Stimulated activated CD4-positive, alpha-beta T cell treated with anti-CD3 and anti-CD28 coated beads, TNF-alpha, amount 100 ng/mL, for 48 hours (primary cell): ENCODE measurements at places on chromosomes 12 and 14.

GRCh38 chr14:53606203-53606602, 350.4 kb downstream of the BMP4 start:
- DNase-seq, result no peak

DNA sequence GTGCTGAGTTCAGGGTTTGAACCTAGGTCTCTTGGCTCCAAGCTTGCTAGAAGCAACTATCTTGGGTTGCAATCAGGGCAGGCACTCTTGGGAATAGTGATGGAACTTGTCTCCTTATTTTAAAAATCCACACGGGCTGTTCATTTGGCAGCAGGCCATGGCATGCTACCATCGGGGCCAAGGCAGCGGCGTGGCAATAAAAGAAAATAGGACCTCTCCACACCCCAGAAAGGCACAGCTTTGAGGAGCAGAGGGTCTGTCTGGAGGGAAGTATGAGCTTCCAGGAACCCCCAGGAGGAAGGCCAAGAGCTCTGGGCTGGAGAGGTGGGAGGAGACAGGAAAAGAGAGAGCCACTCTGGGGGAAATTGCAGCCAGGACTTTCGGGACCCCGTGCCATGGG, 15.3 kb downstream of the RPS6KL1 start:
- DNase-seq, result no peak

DNA sequence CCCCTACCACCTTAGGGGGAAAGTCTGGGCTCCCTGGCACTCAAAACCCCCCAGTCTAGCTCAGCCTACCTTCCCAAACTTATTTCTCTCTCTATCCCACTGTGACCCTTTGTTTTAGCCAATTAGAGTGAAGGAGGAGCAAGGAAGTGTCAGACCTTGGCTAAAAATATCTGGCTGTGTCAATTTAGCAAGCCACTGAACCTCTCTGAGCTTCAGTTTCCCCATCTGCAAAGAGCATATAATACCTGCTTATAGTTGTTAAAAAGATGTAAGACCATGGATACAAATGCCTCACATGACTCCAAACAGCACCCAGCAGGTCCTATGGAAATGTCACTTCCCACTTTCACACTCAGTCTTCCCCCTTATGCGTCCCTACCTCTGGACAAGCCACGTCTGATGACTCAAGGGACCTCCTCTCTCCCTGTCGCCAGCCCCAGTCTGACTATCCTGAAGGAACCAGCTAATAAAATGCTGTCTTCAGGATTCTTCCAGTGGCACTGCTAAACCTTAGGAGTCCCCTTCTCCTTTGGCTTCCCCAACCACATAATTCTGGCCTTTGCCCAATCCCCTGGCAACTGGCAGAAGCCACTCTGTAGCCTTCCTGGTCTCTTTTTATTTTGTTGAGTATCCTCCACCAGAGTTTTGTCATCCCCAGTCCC, 19.3 kb downstream of the FOXN3 start:
- DNase-seq, result no peak

- DNase-seq, result no peak
Measured at GRCh38 chr12:121792607-121793439, 665 bp downstream of the RHOF start.

DNA sequence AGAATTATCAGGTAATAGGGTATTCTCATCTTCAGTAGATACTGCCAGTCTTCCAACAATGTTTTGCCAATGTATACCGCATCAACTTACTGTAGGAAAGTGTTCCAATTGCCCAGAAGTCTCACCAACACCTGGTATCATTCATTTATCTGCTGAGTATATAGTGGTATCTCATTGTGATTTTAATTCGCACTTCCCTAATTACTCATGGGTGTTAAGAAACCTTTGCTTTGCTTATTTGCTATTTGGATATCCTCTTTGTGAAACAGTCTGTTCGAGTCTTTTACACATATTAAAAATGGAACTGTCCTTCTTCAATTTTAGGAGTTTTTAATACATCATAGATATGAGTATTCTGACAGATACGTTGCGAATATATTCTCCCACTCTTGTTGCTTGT, 6.1 kb downstream of the TM7SF3 start:
- DNase-seq, result no peak

- DNase-seq, result no peak
Measured at GRCh38 chr14:54275997-54276725, 120.6 kb upstream of the CDKN3 start.

- no peak for DNase-seq
Measured at GRCh38 chr12:2944401-2945047, 14.7 kb upstream of the TEAD4 start.

DNA sequence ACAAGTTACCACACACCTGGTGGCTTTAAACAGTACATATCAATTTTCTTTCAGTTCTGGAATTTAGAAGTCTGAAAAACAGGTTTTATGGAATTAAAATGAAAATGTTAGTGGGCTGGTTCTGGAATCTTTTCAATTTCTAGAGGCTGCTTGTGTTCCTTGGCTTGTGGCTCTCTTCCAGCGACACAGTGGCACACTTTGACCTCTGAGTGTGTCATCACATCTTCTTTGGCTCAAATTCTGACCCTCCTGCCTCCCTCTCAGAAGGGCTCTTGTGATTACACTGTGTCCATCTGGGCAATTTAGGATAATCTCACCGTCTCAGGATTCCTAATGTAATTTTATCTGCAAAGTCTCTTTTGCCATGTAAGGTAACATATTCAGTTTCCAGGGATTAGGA, 170.0 kb downstream of the PLCZ1 start:
- DNase-seq, result no peak

GRCh38 chr12:55742719-55743405, at the start of gene GDF11:
GDF11 (plus strand) TSS chr12:55743122; CDS start chr12:55743317, 195 bp downstream.
- peak; percentile 52 for DNase-seq

DNA sequence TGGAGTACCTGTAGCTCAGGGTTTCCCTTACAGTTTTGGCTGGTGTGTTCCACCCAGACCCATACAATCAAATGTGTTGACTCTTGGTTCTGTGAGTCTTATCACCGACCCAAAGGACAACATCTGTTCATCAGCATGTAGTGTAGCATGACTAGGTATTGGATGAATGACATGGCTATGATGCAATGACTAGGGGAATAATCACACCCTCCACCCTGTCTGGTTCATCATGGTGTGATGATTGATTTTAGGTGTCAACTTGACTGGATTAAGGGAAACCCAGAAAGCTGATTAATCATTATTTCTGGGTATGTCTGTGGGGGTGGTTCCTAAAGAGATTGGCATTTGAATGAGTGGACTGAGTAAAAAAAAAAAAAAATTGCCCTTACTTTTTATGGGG, 311.3 kb downstream of the DPF3 start:
- no peak for DNase-seq

- no peak for DNase-seq
Measured at GRCh38 chr14:32166029-32166428, 35.8 kb upstream of the RNU6-7 start.
